ENCODE measurements at places on chromosomes 11 and 22.

GRCh38 chr11:63504933-63505586 lies 824 bp upstream of the LGALS12 start:
- no peak for DNase-seq

DNA sequence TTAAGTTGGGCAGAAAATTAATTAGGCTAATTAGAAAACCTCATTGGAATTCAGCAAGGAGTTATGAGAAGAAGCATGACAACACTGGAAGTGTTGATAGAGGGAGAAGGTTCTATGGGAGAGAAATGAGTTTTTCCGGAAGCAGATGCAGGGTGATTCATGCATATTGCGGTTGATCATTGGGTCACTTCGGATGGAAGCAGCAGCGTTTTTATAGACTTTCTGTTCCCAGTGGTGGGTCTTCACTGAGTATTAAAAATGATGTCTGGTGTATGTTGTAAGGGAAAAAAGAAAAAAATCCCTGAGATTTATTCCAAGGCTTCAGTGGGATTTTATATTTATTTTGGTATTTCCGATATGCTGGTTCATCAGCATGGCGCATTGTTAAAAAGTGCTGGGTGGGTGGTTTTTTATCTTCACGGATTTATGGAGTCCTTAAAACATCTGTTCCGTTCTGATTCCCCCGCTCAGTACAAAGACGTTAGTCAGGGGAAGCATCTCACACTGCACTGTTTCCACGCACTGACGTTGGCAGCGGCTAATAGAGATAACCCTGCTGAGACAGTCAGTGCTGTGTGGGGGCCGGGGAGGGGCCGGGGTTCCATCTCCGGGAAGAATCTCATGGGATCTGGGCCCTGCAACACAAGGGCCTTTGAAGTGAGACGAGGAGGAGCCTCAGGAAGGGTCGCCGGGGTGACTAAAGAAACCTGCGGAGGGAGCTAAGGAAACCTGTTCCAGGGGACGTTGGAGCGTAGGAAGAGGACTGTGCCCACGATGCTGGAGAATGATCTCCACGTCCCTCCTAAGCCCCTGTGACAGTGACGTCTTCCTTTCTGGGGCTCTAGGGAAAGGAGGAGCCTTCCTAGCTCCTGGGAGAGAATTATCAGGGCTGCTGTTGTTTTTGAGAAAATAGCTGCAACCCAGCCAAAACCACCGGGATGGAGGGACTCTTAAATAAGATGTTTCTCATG lies 390.0 kb downstream of the NTM start:
- no peak for DNase-seq

DNA sequence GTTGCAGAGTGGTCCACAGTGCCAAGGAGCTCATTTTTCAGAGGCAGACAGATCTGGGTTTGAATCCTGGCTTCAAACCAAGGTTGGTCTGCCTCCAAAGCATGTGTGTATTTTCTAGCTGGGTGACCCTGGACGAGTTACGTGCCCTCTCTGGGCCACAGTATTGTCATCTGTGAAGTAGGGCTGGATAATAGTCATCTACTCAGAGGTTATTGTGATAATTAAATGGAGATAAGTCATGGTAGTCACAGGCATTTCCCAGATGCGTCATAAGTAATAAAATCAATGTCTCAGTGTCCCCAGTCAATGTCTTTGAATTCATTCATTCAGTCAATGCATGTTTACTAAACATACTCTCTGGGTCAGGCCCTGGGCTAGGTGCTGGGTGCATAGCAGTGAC lies 8.6 kb downstream of the OMP start:
- DNase-seq, result no peak

- DNase-seq, result no peak
Observed at GRCh38 chr11:123822032-123822431, 15.9 kb upstream of the OR6M1 start.

DNA sequence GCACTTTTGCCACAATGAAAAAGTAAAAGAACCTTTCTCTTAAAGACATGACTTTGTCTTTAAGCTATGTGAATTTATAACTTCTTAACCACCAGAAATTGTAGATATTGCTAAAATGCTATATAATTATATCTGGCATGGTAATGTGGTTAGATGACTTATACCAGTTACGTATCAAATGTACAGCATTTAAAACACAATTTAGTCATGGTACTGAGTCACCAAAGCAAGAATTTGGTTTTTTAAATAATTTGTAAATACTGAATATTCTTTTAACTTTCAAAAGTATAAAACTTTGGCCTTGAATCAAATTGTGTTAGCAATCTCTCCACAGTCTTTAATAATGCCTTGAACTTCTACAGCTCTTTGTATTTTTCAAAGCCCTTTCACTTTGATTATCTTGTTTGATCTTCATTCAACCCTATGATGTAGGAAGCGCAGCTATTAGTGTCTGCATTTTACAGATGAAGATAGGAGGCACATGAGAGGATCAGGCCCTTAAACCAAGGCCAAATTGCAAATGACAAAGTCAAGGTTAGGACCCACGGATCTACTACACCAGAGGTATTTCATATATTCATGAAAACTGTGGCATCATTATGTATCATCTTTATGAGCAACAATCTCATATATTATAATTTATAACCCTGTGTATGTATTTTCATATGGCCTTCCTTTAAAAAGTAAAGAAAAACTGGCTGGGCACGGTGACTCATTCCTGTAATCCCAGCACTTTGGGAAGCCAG lies 4.4 kb upstream of the SYTL2 start:
- no peak for DNase-seq

GRCh38 chr11:2101171-2101675 lies 38.0 kb downstream of the IGF2 start:
- DNase-seq, result no peak

GRCh38 chr11:65961267-65962140 lies at the start of gene SART1:
Gene SART1 (plus strand): TSS chr11:65961734. CDS start chr11:65961781, 47 bp downstream.
- DNase-seq, result peak; percentile 92

DNA sequence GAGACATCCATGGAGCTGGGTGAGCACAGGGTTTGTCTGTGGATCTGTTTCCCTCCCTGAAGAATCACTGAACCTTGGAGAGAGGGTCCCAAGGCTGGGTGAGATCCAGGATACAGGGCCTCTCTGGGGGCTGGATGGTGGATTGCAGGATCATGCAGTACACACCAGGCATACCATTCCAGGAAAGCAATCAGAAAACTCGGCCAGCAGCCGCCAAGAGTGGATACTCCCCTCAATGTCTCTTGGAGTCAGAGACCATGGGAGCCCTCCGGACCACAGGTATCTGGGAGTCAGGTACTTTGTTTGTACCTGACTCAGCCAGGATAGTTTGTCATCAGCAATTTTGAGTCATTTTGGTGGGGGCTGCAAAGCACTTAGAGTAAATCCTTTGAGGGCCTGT lies 14.6 kb upstream of the SYT13 start:
- no peak for DNase-seq

GRCh38 chr11:109241988-109242536 lies 179.9 kb upstream of the C11orf87 start:
- DNase-seq, result no peak

DNA sequence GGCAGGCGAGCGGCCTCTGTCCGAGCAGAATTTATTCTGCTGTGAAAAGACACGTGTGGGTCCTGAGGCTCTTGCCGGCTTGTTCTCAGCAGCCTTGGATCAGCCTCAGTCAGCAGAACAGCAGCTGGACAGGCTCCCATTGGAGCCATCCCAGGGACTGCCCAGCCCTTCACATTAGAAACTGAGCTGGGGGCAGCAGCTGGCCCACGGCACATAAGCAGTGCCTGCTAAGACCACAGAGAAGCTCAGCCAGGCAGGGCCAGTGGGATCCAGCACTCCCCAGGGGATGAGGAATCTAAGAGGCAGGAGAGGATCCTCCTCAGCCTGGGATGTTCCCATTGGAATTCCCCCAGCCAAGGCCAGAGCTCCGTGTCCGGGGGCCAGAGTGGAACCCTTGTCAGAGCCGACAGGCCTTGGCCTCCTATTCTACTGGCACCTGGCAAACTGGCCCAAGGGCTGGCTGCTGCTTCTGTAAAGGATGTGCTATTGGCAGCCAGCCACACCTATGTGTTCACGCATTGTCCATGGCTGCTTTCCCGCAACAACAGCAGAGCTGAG lies 18.2 kb downstream of the RTN4R start:
- DNase-seq, result no peak

- no peak for DNase-seq
Observed at GRCh38 chr11:114925591-114925990, 247.3 kb downstream of the NXPE2 start.

DNA sequence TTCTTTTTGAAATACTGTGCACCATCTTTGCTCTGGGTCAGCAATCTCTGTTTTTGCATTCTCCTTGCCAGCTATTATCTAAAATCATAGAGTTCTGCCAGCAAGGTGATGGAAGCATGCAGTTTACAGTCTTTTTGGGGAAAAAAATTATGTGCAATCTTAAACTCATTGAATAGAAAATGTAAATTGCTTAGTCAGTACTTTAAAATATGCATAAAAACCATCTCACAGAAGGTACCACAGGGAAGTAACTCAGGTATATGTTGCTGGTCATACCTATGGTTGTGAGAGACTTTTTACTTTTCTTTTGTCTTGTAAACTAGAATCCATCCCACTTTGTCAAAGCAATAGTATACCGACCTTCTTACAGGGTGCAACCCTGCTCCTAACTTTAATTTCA lies 469.8 kb upstream of the ANO3 start:
- DNase-seq, result no peak

GRCh38 chr11:5223686-5224085 lies 3.2 kb downstream of the HBB start:
- no peak for DNase-seq

DNA sequence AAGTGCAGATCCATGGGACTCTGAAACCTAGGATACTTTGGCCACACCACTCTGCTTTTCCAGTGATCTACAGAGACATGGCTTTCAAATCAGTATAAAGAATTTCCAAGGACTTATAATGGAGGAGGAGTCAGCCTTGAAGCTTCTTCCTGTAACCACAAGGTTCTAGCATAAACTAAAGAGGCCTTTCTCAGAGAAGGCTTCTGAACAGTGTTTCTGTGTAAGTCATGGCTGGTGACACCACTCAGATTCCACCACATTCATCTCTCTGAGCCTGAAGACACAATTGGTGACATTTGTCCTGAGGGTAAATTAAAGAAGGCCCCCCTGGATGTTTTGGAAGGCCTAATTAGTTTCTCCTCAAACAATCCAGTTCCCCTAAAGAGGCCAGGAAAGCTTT lies 29.0 kb upstream of the ADORA2A start:
- DNase-seq, result no peak

DNA sequence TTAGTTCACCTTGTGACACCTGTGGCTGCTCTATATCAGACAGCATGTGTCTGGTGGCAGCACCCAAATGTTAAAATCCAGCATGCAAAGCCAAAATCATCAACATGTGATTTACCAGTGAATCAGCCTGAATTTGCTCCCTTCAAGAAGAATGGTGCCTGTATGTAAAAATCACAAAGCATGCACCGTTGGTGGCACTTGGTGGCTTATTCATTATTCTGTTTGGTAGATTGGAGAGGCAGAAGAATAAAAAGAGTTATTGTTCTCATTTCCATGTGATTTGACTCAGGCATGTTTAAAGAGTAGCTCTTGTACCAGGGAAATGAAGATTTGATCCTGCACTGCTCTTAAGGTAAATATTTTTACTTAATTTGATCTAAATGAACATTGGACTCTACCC lies 143.9 kb upstream of the MPPED2 start:
- no peak for DNase-seq

GRCh38 chr11:70549796-70550195 lies 151.5 kb downstream of the CTTN start:
- no peak for DNase-seq

GRCh38 chr11:37512156-37512780 lies 914.2 kb upstream of the RAG2 start:
- DNase-seq, result no peak

DNA sequence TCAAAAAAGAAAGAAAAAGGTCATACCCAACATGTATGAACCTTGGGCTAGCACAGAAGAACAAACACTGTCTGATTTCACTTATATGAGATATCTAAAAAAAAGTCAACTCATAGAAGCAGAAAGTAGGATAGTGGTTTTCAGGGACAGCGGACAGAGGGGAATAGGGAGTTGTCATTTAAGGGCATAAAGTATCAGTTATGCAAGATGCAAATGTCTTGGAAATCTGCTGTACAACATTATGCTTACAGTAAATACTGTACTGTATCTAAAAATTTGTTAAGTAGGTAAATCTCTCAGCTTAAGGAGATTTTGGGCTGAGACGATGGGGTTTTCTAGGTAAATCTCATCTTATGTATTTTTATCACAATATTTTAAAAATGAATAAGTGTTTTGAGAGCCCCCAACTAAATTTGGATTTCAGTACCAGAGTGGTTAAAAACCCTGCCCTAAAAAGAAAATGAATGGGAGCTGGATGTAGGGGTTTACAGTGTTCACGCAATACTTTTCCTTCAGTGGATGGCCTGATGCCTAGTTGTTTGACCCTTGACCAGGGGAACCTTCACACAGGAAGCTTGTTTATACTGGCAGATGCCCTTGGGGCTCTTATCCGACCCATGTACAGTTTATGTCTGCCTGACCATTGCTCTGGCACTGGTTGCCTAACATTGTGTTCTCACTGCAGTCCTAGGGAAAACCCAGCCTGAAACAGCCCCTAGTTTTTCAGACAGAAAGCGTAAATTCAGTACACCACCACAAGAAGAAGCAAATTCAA lies 34.8 kb downstream of the SLC22A9 start:
- DNase-seq, result no peak

DNA sequence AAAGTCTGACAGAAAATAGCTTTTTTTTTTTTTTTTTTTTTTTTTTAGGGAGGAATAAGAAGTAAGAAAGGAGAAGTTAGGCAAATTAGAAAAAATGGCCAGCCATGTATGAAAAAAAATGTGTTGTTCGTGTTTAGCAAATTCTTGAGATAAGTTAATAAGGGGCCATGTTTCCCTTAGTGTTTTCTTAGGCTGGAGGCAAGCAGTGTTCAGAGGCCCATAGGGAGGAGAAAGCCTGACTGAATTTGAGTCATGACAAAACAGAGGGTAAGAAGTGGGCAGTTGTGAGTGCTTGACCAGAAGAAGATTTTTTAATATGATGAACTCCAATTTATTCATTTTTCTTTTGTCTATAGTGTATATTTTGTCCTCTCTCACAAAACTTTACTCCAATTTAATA lies 766.4 kb downstream of the FAM181B start:
- no peak for DNase-seq

- DNase-seq, result no peak
Observed at GRCh38 chr11:19478891-19479290, 233.7 kb upstream of the NAV2 start.

DNA sequence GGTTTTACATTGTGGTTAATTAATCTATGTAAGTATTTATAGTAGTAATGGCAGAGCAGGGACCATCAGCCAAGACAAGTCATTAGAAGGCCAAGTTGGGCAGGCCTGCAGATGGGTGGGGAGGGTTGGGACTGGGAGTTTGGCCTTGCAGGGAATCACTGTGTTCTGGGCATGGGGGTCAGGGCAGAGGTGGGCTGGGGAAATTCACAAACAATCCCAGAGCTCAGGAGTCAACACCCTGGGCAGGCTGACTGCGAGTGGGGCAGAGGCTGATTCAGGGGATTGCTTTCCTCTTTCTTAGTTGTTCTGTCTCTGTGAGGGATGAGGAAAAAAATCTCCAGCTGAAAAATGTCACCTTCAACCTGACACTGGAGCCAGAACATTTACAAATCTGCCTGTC lies 322.5 kb downstream of the NTM start:
- no peak for DNase-seq

GRCh38 chr11:69004411-69005182 lies 8.4 kb downstream of the MRGPRF start:
- DNase-seq, result no peak
